ENCODE measurements at places on chromosomes 13 and 19.

GRCh38 chr19:49133621-49134454 lies 14.5 kb downstream of the PPFIA3 start:
- peak; percentile 71 for DNase-seq

DNA sequence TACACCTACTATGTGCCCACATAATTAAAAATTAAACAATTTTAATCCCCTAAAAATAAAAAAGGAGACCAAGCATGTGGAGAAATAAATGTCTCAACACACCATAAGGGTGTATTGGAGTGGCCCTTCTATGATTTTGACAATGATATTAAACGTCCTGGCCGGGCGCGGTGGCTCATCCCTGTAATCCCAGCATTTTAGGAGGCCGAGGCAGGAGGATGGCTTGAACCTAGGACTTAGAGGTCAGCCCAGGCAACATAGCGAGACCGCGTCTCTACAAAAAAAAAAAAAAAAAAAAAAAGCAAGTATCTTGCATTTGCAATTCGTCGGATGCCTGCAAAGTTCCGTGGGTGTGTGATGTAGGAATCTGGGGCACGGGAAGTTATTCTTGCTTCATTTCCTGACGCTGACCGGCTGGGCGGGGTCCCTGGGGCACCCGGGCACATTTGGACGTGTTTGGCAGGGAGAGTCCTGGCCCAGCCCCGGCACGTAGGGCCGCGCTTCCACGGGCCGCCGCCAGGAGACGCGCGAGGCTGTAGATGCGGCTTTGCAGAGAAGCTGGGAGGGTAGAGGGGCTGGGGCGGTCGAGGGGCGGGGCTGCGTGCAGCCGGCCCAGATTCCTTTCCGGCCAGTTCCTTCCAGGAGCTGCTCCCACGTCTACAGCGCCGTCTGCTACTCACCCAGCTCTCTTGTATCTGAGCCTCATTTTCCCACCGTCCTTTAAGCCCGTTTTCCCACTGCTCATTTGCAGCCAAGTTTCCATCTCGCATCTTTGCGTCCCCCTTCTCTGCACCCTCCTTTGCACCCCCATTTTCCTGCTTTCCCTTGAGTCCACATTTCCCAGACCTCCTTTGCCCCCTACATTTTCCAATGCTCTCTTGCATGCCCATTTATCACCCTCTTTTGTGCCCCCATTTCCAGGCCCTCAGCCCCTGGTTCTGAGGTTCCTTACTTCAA lies 2.2 kb upstream of the TSPAN16 start:
- peak; percentile 92 for DNase-seq

DNA sequence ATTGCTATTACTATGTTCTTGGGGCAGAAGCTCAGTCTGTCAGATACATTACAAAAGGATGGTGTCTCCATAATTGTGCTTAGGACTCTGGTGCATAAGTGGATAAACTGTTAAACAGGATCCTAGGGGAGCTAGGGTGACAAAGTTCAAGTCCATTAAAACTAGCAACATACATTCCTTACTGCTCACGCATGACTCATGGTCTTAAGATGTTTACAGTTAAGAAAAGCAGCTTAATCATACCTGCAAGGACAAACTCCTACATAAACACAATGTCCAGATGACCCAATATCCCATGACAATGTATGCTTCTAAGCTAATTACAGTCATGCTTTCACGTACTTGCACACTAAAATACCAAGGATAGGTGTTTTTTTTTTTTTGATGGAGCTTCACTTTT lies 3.5 kb upstream of the ZNF701 start:
- DNase-seq = no peak

DNA sequence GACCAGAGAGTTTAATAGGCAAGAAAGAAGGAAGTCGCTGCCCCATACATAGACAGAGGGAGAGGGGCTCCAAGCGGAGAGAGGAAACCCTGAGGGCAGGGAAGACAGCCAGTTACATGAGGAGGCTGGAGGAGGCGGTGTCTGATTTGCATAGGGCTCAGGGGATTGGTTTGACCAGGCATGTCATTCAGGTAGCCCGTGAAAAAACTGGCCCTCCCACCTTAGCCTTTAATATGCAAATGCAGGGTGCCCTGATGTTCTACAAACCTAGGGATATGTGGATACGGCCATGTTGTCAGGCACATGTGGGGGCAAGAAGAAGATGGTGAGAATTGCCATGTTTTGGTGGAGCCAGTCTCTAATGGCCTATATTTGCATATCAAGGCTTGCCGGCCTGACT lies 1461.6 kb downstream of the PCDH9 start:
- DNase-seq = no peak

- peak; percentile 50 for DNase-seq
Measured at GRCh38 chr19:4534836-4535658, at the start of gene PLIN5. PLIN5 (minus strand) TSS chr19:4535224; CDS start chr19:4534074, 1,150 bp downstream.

GRCh38 chr13:99363949-99364348 lies 56.8 kb upstream of the GPR183 start:
- no peak for DNase-seq

GRCh38 chr13:65149687-65150086 lies 2080.4 kb downstream of the PCDH9 start:
- no peak for DNase-seq

DNA sequence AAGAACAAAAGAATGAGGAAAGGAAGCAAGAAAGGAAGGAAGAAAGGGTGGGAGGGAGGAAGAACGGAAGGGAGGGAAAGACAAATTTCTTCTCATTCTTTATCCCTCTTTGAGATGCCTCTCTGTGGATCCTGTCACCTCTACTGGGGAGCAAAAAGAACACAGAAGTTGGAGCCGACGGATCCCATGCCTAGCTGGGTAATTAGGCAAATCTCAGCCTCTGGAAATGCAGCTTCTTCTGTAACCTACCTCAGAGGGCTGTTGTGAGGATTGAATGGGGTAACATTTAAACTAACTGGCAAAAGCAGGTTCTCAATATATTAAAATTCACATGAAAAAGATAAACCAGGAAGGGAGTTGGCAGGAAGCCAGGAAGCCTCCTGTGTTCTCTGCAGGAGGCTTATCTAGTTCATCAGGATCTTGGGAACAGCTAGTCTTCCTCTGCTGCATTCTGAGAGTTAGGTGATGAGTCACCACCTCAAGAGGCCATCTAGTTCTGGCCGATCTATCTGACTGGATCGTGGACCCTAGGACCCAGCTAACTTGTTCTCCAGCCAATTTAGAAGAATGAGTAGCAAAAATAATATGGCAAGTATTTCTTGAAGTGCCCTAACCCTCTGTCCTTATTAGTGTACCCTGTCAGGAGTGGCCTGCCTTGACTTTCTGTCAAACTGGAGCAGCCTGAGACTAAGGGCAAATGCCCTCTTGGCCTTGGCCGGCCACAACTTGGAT lies 15.2 kb upstream of the CPB2 start:
- DNase-seq = no peak

- peak; percentile 63 for DNase-seq
Measured at GRCh38 chr19:3471954-3472655, 8.2 kb downstream of the SMIM24 start.

GRCh38 chr13:90416519-90416918 lies 931.0 kb upstream of the MIR17HG start:
- DNase-seq = no peak

DNA sequence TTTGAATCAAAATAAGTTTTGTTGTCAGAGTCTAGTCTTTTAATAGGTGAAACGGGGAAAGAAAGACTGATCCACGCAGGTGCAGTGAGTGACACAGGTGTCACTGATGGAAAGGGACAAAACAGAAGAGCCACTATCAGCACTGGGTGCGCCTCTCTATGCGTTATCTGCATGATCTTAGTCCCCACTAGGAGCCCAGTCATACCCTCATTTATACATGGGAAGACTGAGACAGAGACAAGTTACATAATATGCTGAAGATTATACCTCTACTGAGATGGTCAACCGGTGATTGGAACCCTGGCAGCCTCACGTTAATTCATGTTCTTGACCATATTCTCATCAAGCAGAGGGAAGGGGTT lies 3.4 kb downstream of the LRCH1 start:
- DNase-seq = no peak

DNA sequence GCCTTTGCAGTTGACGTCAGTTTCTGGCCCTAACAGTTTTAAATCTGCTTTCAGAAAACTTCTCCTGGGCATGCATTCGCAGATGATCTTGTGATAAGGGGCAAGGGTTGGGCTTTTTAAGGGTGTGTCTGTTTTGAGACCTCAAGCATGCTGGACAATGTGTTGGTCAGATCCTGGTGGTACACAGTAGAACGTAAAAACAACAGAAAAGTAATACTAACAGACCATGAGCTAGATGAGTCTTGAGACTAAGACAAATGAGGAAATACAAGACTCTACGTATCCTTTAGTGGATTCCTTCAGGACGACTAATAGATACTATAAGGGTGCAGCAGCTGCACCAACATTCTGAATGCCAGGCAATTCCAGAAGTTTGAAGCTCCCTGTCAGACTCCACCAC lies 237.6 kb downstream of the DNAJC15 start:
- DNase-seq = no peak

DNA sequence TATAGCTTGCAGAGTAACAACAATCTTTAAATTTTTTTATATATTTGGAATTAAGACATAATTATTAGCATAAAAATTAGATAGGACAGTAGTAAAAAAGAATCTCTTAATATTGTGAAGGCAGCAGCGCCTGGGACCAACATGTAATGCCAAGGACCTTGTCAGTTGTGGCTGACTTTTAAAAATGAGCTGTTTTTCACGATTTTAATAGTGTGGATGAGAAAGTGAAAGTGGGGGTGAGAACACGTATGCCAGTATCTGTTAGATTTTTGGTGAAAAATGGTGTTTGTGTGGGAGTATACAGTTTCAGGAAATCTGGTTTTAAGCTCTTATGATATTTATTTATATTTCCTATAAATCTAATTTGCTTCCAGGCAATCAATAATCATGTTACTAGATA lies 125.2 kb downstream of the LMO7 start:
- DNase-seq = no peak

- DNase-seq = peak; percentile 50
Measured at GRCh38 chr19:2081873-2082810, 14.0 kb downstream of the MOB3A start.

DNA sequence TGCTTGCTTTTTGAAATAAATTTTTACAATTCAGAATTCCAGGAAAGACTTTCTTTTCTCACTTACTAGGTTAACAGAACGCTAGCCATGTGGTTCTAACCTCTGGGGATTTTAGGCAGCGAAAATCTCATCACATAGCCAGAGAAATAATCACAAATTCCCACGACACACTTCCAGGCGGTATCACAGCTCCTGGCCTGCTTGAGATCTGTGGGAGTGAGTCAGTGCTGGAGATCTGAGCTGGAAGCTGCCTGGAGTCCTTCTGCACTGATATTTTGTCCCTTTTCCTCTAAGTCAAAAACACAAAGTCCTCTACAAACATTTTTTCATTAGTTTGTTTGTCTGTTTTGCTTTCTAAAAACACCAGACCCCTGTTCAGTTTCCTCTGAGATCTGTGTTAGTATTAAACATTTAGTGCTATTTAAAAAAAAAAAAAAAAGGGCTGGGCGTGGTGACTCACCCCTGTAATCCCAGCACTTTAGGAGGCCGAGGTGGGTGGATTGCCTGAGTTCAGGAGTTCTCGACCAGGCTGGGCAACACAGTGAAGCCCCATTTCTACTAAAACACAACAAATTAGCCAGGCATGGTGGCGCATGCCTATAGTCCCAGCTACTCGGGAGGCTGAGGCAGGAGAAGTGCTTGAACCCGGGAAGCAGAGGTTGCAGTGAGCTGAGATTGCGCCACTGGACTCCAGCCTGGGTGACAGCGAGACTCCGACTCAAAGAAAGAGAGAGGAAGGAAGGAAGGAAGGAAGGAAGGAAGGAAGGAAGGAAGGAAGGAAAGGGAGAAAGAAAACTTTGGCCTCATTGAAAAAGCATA lies 12.2 kb upstream of the UBE2L5 start:
- no peak for DNase-seq

DNA sequence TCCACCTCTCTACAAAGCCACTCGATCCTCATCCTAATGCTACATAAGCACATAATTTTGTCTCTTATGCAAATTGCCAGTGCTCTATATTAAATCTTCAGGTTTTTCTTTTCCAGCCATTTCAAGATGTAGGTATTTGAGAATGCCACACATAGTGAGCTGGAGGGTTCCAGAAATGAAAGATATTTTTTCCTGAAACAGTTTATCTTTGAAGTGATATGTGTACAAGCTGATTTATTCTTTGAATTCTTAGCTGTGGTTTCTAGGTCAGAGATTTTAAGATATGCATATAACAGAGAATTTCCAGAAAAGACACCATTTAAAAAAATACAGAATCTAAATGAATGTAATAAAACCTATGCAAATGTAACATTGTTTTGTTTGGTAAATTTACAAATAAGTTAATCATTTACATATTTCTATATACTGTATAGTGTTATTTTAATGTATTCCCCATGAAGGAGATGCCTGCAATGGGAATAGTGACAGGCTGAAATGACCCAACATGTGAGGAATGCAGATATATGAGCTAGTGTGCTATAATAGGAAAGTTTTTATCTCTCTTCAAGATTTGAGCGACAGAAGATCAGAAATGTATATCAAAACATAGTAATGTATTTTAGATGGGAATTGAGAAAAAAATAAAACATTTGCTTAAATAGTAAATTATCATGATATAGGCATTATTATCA lies 570.2 kb downstream of the SLITRK1 start:
- DNase-seq = no peak

GRCh38 chr19:7292950-7293761 lies 1.1 kb downstream of the INSR start:
- DNase-seq = peak; percentile 13

DNA sequence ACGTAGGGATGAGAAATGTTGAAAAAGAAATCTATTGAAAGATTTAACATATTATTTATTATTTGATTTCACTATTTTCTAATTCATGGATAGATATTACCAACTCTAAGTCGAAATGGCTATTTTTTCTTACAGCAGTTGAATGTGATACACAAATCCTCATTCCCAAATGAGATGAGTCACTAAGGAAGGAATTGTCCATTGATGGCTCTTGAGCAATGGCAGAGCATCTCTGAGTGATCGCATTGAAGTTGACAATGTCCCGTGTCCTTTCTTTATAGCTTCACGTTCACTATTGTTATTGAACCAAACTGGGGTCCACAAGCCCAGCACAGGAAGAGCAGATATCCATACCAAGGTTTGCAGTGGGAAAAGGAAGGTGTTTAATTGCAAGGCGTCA lies 648.3 kb upstream of the SPRY2 start:
- no peak for DNase-seq

DNA sequence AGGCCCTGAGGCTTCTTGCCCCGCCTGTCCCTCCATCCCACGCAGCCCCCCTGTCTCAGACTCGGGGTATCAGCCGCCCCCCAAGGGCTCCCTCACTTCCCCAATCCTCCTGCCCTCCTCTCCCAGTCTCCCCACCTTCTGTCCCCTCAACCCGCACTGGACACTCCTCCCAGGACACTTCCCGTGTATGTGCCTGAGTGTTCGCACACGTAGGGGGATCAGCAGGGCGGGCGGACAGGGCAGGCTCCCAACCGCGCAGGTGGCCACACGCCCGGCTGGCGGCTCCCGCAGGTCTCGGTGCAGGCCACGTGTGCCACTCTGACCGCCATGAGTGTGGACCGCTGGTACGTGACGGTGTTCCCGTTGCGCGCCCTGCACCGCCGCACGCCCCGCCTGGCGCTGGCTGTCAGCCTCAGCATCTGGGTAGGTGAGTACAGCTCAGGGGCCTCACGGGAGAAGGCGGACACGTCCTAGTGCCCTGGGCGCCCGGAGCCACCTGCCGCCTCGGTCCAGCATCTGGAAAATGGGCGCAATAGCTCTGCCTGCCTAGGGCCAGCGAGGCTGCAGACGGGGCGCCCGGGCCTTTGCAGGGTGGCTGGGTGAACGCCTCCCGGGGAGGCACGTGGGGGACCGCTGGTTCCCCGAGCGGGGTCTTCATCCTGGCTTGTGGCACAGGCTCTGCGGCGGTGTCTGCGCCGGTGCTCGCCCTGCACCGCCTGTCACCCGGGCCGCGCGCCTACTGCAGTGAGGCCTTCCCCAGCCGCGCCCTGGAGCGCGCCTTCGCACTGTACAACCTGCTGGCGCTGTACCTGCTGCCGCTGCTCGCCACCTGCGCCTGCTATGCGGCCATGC lies 2.3 kb downstream of the KISS1R start:
- peak; percentile 63 for DNase-seq

Data from activated CD4-positive, alpha-beta T cell treated with anti-CD3 and anti-CD28 coated beads, Interleukin-2, amount 50 U/mL, for 48 hours (primary cell).